Activated CD8-positive, alpha-beta T cell treated with anti-CD3 and anti-CD28 coated beads for 36 hours (primary cell): ENCODE measurements at places on chromosomes 11 and 22. TPM values are rescaled to one million over a fixed set of nuclear protein-coding genes. Genes with fewer than 3 reads are reported as not detected.

DNA sequence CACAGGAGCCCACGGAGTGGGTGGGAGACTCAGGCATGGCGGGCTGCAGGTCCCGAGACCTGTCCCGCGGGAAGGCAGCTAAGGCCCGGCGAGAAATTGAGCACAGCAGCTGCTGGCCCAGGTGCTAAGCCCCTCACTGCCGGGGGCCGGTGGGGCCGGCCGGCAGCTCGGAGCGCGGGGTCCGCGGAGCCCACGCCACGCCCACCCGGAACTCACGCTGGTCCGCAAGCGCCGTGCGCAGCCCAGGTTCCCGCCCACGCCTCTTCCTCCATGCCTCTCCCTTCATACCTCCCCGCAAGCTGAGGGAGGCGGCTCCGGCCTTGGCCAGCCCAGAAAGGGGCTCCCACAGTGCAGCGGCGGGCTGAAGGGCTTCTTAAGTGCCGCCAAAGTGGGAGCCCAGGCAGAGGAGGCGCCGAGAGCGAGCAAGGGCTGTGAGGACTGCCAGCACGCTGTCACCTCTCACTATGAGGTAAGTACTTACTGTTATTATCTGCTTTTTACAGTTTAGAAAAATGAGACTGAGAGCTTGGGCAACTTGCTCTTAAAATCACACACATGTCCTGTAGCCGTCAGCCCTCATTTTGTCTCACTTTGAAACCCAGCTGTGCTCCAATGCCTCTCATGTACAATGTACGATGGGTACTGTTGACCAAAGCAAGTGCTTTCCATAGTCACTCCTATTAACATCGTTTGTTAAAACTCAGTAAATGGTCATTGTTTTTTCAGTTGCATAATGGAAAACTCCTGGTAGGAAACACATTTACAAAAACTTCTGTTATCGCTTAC is 12.2 kb upstream of the OR10D3 start:
- H3K4me1 ChIP-seq = no peaks in the 10 kb centered on the region
- H3K27me3 ChIP-seq = peaks cover 12% of the 10 kb centered on the region
- no peak overlapping the region for H3K27ac ChIP-seq
- no peak for DNase-seq
- no peak overlapping the region for H3K4me3 ChIP-seq

- H3K4me1 ChIP-seq = peaks cover 38% of the 10 kb centered on the region
- H3K27me3 ChIP-seq = no peaks in the 10 kb centered on the region
- peak overlapping the region; percentile 52 for H3K4me3 ChIP-seq
- H3K36me3 ChIP-seq = peaks cover 28% of the 10 kb centered on the region
Measured at GRCh38 chr11:123065621-123066020, 3.7 kb upstream of the HSPA8 start.

GRCh38 chr11:117861151-117862018 is 15.1 kb downstream of the FXYD6 start:
- peaks cover 2% of the 10 kb centered on the region for H3K27me3 ChIP-seq
- no peak overlapping the region for H3K4me3 ChIP-seq
- peaks cover 3% of the 10 kb centered on the region for H3K4me1 ChIP-seq
- no peak for DNase-seq

DNA sequence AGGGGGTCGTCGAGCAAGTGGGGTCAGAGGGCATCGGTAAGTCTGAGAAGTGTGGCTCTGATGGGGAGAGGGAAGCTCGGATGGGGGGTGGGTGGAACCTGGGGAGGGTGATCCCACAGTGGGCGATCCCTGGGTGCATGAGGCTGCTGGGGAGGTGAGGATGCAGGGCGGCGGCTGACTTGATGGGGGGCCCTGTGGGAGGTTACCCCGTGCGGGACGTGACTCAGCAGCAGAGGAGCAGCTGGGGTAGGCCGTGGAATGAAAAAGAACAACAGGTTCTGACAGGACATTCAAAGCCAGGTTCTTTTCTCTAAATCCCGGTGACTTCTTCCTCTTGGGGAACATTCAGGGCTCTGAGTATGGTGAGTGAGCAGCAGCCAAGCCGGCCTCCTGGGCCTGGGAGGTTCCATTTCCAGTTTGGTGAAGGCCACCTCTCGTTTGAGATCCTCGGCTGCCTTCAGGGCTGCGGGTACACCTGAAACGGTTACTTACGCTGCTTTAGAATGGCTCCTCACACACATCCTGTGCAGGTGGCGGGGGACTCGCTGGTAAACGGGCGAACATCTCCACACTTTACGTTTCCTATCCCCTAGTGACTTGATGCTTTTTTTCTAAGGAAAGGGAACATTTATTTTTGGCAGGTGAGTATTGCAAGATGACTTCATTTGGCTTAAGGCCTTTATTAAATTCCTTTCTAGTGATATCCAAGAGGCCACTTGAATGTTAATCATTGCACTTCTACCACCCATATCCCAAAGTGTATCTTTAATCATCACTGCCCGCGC is 278.2 kb downstream of the TBC1D22A start:
- no peak for DNase-seq
- H3K27me3 ChIP-seq = no peaks in the 10 kb centered on the region
- peaks cover 3% of the 10 kb centered on the region for H3K36me3 ChIP-seq
- no peak overlapping the region for H3K4me3 ChIP-seq

Gene C11orf52
- total RNA-seq = not detected

DNA sequence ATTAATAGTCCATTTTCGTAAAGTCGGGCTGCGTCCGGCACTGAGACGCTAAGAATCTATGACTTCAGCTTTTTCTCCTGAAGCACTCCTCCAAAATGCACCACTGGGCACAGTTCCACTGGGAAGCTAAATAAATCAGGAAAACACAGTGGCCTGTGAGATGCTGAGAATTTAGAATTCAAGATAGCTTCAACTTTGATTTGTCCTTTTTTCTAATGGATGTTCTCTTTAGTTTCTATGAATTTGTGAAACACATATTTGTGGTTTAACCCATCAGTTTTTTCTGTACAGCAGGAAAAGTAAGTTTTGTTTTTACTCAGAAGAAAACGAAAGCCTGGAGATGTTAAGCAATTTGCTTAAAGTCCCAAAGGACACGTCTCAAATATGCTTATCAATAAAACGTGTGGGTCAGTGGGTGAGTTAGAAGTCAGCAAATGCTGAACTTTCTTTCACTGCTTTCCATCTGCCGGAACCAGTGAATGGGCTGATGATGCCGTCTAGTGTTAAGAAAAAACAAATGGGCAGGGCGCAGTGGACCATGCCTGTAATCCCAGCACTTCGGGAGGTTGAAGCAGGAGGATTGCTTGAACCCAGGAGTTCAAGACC is 40.7 kb upstream of the CLMP start:
- H3K4me3 ChIP-seq = no peak overlapping the region
- H3K36me3 ChIP-seq = no peaks in the 10 kb centered on the region
- DNase-seq = no peak
- H3K27me3 ChIP-seq = no peaks in the 10 kb centered on the region

Gene SLC22A25
- not detected for total RNA-seq

Gene UBQLNL
- 0.25 TPM for total RNA-seq

Gene MISFA
- total RNA-seq = 1.1 TPM

Gene YPEL1
- 0.99 TPM for total RNA-seq

DNA sequence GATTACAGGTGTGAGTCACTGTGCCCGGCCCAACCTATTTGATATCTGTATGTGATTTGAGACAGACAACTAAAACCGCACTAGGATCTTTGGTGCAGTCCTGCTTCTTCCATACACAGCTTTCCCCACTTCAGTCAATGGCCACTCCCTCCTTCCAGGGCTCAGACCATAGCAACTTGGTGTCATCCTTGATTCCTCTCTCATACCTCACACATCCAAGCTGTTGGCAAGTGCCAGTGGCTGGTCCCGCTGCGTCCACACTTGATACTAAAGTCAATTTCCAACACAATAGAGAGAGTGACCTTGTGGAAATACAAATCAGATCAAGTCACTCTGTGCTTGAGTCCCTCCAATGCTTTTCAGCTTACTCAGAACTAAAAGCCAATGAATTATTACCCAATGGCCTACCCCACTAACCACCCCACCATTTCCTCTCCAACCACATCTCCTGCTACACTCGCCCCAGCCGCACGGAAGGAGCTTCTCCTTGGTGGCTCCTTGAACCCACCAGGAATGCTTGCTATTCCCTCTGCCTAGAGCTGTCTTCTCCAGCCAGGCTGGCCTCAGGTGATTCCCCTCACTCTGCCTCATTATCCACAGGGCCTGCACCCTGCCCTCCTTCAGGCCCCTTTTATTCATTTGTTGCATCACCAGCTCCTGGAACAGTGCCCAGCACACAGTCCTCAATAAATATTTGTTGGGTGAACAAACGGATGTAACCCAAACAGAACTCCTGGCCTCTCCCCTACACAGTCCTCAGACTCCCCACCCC is 12.9 kb downstream of the ABTB2 start:
- no peaks in the 10 kb centered on the region for H3K36me3 ChIP-seq
- no peaks in the 10 kb centered on the region for H3K4me1 ChIP-seq
- H3K4me3 ChIP-seq = no peak overlapping the region
- H3K27me3 ChIP-seq = no peaks in the 10 kb centered on the region
- H3K27ac ChIP-seq = no peak overlapping the region

Gene DUSP8
- total RNA-seq = 2.0 TPM

Gene JAML
- total RNA-seq = 251 TPM

DNA sequence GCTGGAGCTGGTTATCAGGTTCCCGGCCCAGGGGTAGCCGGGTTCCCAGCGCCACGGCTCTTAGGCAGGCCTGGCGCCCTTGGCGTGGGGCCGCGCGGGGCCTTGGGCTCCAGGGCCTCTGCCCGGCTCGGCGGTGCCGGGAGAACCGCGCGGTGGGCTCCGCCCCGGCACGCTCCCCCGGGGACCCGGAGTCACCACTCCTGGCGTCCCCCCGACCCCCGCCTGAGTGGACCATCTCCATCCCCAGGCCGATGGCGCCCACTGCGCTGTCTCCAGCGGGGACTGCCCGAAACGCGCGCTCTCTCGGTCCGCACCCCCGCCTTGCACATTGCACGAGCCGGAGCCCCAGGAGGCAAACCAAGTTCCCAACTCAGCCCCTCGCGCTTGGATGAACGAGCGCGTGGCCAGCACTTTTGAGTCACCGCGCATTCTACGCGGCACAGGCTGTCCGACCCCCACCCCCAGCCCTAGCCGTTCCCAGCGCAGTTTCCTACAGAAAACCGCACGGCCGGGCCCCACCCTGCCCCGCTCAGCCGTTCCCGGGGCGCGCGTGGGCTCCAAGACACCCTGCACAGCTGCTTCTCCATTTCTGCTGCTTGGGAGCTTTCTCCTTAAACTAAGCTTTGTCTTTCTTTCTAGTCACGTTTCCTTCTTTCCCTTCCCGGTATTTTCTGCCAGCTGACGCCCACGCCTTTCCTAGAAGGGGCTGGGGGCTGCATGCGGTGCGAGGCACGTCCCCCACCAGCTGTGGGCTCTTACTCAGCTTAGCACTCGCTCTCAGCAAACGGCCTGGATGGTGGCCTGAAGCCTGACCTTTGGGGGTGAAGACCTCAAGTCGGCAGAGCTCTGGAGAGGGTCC is 650 bp upstream of the CHID1 start:
- H3K36me3 ChIP-seq = peaks cover 6% of the 10 kb centered on the region
- H3K4me3 ChIP-seq = peak overlapping the region; percentile 85
- peak overlapping the region; percentile 92 for H3K27ac ChIP-seq

- no peak overlapping the region for H3K4me3 ChIP-seq
- H3K27me3 ChIP-seq = peaks cover 3% of the 10 kb centered on the region
- H3K27ac ChIP-seq = no peak overlapping the region
- no peak for DNase-seq
- no peaks in the 10 kb centered on the region for H3K36me3 ChIP-seq
Measured at GRCh38 chr11:3631331-3631730, 10.5 kb downstream of the ART5 start.

Gene C11orf16
- total RNA-seq = not detected

Gene ARHGAP32
- 6.6 TPM for total RNA-seq

Gene GGTLC3
- total RNA-seq = not detected

GRCh38 chr11:44145011-44145775 is 49.7 kb downstream of the EXT2 start:
- no peak overlapping the region for H3K4me3 ChIP-seq
- H3K27me3 ChIP-seq = no peaks in the 10 kb centered on the region
- H3K36me3 ChIP-seq = peaks cover 21% of the 10 kb centered on the region
- no peak for DNase-seq
- no peaks in the 10 kb centered on the region for H3K4me1 ChIP-seq

GRCh38 chr11:63839508-63840355 is 822 bp downstream of the MARK2 start:
- no peaks in the 10 kb centered on the region for H3K27me3 ChIP-seq
- peak; percentile 61 for DNase-seq
- H3K27ac ChIP-seq = peak overlapping the region; percentile 93
- H3K4me3 ChIP-seq = peak overlapping the region; percentile 98
- peaks cover 55% of the 10 kb centered on the region for H3K4me1 ChIP-seq

Gene INPP5J
- 0.29 TPM for total RNA-seq

DNA sequence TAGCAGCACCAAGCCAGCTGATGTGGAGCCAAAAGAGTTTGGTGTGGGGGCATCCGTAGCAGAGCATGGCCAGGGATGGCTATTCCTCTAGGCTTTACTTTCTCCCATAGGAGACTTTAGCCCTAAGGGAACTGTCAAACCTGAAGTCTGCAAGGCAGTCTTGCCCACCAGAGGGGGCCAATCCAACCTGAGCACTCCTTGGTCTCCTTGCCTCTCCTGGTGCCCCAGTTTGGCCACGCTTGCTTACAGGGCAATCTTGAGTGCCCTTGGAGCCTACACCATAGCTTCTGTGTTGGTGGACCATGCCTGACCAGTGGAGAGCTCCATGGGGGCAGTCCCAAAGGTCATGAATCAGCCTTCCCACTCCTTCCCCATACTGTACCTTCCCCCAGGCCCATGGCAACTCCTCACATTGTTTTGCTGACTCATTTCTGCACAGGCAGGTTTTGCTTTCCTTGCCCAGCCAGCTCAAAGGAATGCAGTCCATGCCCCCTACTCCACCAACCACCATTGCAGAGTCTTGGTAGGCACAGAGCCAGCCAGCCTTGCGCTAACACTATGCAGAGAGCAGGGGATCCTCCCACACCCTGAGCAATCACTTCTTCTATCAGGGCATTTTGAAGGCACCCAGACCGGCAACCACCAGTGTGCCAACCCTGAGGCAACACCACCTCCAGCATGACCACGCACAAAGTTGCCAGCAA is 1421.2 kb upstream of the RAG2 start:
- no peaks in the 10 kb centered on the region for H3K36me3 ChIP-seq
- no peaks in the 10 kb centered on the region for H3K27me3 ChIP-seq
- no peak overlapping the region for H3K27ac ChIP-seq
- no peak for DNase-seq
- no peak overlapping the region for H3K4me3 ChIP-seq
- no peaks in the 10 kb centered on the region for H3K4me1 ChIP-seq

GRCh38 chr22:17964156-17964555 is 60.2 kb downstream of the MICAL3 start:
- H3K27ac ChIP-seq = no peak overlapping the region
- H3K4me1 ChIP-seq = no peaks in the 10 kb centered on the region
- H3K4me3 ChIP-seq = no peak overlapping the region
- peaks cover 1% of the 10 kb centered on the region for H3K36me3 ChIP-seq
- no peak for DNase-seq

Gene OR52H1
- total RNA-seq = not detected

Gene MRGPRX3
- total RNA-seq = not detected

DNA sequence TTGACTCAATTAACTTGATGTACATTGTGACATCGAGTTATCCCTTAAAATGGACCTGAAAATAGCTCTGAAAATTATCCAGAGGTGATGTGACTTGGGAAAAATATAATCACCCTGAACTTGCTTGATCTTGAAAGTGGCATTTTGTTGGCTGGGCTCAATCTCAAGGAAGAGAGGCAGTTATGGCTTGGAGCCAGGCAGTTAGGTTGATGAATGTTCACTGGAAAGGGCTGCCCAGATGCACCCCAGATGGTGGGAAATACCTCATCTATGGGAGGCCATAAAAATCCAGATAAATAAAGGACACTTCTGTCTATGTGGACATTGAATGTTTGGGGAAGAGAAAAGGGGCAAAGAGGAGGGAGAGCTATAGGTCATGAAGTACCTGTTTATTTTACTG is 55.7 kb upstream of the OR5AN1 start:
- no peak overlapping the region for H3K4me3 ChIP-seq
- no peak for DNase-seq
- no peaks in the 10 kb centered on the region for H3K36me3 ChIP-seq
- no peaks in the 10 kb centered on the region for H3K4me1 ChIP-seq
- H3K27me3 ChIP-seq = peaks cover 13% of the 10 kb centered on the region
- no peak overlapping the region for H3K27ac ChIP-seq
